Adrenal gland (tissue), 19 donors: ENCODE measurements at places on chromosomes 4 and X.

DNA sequence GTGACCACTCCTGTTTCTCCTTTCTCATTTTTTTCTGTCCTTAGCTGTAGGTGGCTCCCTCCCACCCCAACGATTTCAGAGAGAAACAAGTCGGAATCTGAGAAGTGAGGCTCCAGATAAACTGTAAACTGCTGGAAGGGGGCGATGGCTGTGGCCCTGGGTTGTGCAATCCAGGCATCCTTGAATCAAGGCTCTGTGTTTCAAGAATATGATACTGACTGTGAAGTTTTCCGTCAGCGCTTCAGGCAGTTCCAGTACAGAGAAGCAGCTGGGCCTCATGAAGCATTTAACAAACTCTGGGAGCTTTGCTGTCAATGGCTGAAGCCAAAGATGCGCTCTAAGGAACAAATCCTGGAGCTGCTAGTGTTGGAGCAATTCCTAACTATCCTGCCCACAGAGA, 37.7 kb downstream of the ETDC start:
- peaks cover 11% of the 10 kb centered on the region for H3K36me3 ChIP-seq
- peak overlapping the region; percentile 24 for H3K27ac ChIP-seq
- no peak overlapping the region for H3K4me3 ChIP-seq
- H3K27me3 ChIP-seq, result no peaks in the 10 kb centered on the region
- peaks cover 25% of the 10 kb centered on the region for H3K4me1 ChIP-seq

- no peak for DNase-seq
- no peaks in the 10 kb centered on the region for H3K36me3 ChIP-seq
- H3K4me3 ChIP-seq, result no peak overlapping the region
- no peak overlapping the region for H3K27ac ChIP-seq
- H3K27me3 ChIP-seq, result no peaks in the 10 kb centered on the region
These were observed 1267.3 kb downstream of the PCDH19 start for GRCh38 chrX:99142745-99143144.

DNA sequence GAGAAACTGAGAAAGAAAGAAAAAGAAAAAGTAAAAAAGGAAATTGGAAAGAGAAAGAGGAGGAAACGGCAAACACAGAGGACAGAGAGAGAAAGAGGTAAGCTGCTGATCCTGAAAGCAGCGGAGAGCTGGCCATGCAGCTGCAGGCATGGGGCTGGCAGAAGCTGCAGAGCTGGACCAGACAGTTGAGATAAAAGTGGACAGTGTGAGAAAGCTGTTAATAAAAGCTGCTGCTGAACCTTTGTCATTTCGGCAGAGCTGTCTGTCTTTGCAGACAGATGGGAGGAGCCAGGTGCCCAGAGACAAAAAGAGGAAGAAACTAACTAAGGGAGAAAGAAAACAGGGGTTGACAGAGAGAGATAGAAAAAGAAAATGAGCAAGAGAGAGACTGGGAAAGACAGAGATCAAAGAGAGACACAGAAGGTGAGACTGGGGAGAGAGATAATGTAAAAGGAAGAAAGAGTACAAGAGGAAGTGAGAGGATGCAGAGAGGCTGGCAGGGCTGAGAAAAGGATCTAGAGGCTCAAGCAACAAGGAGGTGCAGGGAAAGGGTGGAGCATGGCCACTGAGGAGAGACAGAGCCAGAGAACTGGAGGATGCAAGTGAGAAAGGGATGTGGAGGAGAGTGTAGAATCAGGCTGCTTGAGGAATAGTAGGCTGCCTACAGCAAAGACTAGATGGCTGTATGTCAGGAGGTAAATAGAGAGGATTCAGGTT, 376.8 kb upstream of the FGF16 start:
- H3K27me3 ChIP-seq, result no peaks in the 10 kb centered on the region
- no peak overlapping the region for H3K27ac ChIP-seq
- no peaks in the 10 kb centered on the region for H3K4me1 ChIP-seq
- H3K4me3 ChIP-seq, result no peak overlapping the region
- no peak for DNase-seq

DNA sequence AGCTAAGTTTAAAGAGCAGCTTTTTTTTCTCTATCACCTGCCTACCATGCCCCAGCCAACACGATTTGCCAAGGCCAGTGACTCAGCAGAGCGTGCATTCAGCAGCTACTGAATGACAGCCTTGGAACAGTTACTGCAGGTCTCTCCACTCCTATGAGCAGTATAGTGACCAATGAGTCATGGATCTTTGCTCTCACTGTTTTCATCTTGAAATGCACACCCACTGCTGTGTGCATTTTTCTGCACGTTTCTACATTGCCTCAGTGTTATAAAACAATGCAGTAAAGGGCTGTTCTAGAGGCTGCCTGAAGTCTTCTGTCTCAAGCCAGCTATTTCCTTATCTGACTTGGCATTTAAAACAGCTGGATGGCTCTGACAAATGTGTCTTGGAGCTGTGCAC, 66.0 kb upstream of the C4orf54 start:
- H3K4me3 ChIP-seq, result no peak overlapping the region
- H3K36me3 ChIP-seq, result no peaks in the 10 kb centered on the region
- peaks cover 19% of the 10 kb centered on the region for H3K4me1 ChIP-seq
- no peaks in the 10 kb centered on the region for H3K27me3 ChIP-seq

GRCh38 chr4:85408301-85408700, 66.6 kb upstream of the ARHGAP24 start:
- no peaks in the 10 kb centered on the region for H3K36me3 ChIP-seq
- H3K27ac ChIP-seq, result no peak overlapping the region
- H3K4me1 ChIP-seq, result no peaks in the 10 kb centered on the region
- no peak overlapping the region for H3K4me3 ChIP-seq

DNA sequence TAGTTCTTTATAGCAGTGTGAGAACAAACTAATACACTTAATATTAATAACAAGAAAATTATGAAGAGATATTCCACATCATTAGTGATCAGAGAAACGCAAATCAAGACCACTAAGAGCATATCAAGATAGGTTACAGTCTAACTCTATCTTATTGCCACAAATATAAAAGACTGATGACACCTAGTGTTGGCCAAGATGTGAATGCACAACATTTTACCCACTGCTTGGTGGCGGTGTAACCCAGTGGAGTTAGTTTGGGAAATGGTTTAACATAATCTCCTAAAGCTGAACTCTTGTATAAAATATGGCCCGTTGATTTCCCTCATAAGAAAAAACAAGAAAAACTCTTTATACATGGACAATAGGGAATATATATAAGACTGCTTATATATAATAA, 92.4 kb downstream of the SLITRK2 start:
- DNase-seq, result no peak
- H3K4me1 ChIP-seq, result no peaks in the 10 kb centered on the region
- H3K27ac ChIP-seq, result no peak overlapping the region
- H3K4me3 ChIP-seq, result no peak overlapping the region
